Activated CD4-positive, alpha-beta memory T cell treated with anti-CD3 and anti-CD28 coated beads for 36 hours (primary cell): ENCODE measurements at places on chromosomes 2 and 18.

- DNase-seq = no peak
Observed at GRCh38 chr2:71215447-71215846, 11.5 kb downstream of the PAIP2B start.

- no peak for DNase-seq
Observed at GRCh38 chr2:235762832-235763598, 269.2 kb downstream of the AGAP1 start.

DNA sequence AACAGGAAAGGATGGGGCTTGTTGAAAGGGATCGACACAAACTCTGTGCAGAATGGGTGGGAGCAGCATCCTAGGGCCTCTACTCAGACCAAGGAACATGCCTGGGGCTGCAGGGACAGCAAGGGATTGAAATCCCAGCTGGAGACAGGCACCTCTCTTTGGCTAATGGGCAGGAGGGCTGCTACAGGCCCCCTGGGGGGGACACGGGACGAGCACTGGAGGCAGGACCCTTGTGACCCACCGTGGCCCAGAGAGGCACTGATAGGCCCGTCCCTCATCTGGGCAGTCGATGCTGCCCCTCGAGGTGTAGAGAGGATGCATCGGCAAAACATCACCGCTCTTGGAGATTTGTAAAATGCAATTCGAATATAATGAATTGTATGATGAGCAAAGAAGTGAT is 5.1 kb downstream of the HS1BP3 start:
- DNase-seq = no peak

DNA sequence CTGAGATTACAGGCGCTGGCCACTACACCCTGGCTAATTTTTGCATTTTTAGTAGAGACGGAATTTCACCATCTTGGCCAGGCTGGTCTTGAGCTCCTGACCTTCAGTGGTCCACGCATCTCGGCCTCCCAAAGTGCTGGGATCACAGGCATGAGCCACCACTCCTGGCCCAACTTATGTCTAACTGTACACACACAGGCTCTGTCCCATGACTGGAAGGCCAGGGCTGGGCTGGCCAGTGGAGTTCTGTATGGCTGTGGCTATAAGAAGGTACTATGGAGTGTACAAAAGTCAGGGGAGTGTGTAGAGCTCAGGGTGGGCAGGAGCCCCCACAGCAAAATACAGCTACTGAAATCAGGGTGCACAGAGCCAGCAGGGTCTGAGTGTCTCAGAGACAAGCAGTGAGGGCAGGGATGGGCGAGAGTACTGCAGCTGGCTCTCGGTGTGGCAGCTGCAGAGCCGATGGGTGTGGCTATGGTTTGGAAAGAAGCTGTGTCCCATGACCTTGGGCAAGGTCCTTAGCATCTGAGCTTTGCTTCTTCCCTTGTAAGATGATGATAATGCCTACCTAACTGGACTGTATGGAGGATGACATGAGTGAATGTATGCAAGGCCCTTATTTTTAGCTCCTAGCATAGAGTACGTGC is 10.4 kb upstream of the MSGN1 start:
- no peak for DNase-seq

DNA sequence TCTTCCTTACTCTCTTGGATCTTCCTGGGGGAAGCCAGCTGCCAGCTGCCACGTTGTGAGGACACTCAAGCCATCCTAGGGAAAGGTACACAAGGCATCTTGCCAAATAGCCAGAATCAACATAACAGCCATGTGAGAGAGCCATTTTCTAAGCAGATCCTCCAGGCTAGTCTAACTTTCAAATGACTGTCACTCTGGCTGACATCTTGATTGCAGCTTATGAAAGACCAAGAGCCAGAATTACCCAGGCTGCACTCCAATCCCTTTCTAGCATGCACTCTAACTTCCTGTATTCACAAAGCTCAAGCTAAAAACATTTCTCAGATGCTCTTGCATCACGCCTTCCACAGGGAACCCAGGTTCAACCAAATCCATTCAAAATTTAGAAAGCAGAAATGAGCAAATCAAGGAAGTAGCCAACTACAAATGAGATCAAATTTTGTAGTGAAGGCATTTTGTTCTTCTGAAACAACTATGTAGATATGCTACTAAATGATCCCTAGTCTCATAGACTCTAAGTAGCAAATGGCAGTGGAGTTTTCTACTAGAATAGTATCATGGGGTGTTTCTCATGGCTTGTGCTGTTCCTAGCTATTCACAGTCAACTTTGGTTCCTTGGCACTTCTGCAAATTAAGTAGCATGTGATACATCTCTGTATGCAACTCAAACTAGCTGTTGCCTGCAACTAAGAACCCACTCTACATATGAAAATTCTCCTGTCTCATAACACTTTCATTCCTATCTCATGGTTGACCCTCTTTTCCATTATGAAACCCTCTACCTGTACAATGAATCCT is 281.9 kb downstream of the ZEB2 start:
- no peak for DNase-seq
